ENCODE measurements at places on chromosomes 4 and X.

DNA sequence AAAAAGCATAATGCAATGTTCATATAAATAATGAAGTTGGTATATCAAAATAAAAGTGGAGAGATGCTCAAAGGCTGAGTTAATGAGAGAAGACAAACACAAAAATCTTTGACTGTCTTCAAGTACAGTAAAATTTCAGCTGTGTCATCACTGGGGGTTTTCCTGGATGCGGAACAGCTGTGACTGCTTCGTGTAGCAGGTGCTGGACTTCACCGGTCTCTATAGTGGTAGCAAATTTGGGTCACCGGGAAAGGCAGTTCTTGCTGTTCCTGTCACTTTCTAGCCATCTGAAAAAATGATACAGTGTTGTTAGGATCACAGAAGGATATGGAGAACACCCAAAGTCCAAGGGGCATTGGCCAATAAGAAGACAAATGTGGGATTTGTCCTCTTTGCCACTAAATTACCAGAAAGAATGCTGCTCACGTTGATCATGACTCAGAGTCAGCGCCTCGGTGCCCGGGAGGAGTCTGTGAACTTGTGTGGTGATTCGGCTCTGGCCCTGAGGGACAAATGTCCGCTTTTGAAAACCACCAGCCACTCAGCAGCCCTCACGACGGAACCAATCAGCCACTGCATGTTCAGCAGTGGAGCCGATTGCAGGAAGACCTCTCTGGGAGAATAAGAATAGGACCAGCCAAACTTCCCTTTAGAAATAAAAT lies 230.1 kb upstream of the FAT1 start:
- DNase-seq, result no peak

GRCh38 chrX:41014776-41015360 lies 70.4 kb upstream of the USP9X start:
- no peak for DNase-seq

GRCh38 chr4:76208005-76208765 lies 5.4 kb downstream of the SCARB2 start:
- peak; percentile 71 for DNase-seq

- no peak for DNase-seq
These were observed 37.7 kb downstream of the FRYL start for GRCh38 chr4:48742412-48742811.

GRCh38 chrX:96483647-96484160 lies 200.9 kb upstream of the DIAPH2 start:
- peak; percentile 22 for DNase-seq

DNA sequence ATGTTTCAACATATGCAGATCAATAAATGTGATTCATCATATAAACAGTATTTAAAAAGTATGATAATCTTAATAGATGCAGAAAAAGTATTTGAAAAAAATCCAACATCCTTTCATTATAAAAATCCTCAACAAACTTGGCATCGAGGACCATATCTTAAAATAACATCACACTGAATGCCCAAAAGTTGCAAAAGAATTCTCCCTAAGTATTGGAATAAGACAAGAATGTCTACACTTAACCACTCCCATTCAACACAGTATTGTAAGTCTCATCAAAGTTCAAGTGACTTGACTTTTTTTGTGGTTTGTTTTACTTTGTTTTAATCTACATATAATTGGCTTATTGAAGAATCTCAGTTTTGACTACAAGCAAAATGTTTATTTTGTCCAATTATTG lies 779.0 kb upstream of the SLIT2 start:
- no peak for DNase-seq

DNA sequence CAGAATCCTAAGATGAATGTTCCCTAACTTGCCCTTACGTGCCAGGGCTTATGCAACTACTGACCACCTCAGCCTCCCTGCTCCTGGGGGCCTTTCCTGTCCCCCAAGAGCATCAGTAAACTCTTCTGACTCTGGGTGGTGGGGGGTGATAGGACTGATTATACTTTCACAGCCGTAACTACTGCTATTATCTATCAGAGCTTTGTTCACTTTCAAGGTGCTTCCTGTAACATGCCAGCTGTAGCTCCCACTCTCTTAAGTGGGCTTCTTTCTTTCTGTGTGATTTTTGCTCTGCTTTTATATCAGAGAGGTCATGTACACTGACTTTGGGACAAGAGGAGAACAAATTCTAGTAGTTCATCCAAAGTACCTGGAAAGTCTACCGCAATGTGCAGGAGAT lies 25.3 kb downstream of the SPINK2 start:
- no peak for DNase-seq

- no peak for DNase-seq
These were observed 53.0 kb downstream of the COQ2 start for GRCh38 chr4:83231620-83232076.

DNA sequence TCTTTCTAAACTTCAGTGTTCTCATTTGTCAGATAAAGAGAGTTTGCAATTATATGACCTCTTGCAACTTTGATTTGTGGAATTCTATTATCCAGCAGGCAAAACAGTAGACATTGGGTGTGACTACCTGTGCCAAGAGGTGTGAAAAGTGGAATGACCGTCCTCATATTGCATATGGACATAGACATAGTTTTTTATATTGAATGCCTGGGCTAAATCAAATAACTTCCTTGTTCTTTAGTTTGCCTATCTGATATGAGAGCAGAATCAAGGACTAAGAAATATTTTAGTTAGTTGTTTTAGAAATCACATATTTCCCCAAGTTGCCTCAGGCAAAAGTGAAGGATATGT lies 117.7 kb upstream of the KLF8 start:
- no peak for DNase-seq

GRCh38 chr4:18914182-18914581 lies 892.6 kb upstream of the LCORL start:
- no peak for DNase-seq

DNA sequence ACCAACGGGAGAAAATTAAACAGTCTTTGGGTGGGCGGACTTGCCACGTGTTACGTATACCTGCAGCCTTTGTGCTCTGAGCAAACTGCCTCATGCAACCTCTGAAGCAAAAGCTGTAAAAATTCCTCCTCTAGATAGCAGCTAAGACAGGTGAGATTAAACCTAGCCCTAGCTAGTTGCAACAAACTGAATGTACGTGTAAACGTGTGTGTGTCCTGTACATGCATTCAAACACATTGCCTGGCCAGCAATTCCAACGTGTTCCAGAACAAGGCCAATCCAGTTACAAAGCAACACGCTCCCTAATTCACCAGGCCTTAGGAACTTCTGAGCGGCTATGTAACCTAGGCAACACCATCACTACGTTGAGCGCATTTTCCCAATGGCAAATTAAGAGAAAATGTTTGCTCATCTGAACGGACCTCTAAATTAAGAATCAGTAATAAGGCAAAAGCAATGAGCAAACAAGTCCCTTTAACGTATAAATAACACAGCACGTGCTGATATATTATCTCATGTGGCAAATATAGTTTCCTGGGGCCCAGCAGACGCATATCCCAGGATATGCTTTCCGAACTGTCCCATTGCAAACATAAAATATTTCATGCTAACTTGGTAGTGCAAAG lies 792 bp downstream of the PPID start:
- peak; percentile 77 for DNase-seq

DNA sequence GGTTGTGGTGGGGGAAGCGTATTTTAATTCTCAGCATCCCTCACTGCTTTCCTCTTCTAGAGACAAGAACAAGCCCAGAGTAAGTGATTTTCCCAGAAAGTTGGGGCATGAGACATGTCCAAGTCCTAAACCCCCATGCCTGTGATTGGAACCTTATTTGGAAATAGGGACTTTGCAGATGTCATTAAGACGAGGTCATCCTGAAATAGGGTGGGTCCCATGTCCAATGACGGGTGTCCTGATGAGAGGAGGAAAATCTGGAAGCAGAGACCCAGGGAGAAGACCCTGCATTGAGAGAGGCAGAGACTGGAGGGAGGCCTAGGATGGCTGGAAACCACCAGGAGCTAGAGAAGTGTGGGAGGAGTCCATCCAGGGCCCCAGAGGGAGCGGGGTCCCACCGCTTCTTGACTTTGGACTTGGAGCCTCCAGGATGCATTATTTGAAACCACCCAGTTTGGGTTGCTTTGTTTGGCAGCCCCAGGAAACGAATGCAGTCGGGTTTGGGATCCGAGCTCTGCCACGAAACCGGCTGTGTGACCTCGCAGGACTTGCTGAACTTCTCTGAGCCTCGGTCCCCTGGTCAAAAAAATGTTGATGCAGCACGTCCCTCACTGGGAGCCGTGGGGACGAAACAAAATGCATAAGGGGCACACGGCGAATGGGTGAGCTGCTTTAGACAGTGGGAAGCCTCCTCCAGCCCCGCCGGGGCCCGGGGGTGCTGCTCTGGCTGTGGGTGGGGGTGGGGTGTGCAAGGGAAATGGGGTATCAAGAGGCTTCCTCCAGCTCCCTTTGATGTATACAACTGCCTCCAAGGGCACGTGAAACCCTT lies 113.9 kb downstream of the CPZ start:
- no peak for DNase-seq

GRCh38 chr4:121881158-121881557 lies 10.9 kb upstream of the BBS7 start:
- DNase-seq, result no peak

- DNase-seq, result no peak
These were observed 32.2 kb downstream of the GPAT3 start for GRCh38 chr4:83568062-83568461.

- no peak for DNase-seq
These were observed 591.0 kb downstream of the ANKRD50 start for GRCh38 chr4:124121461-124121971.

GRCh38 chr4:85514783-85515182 lies 39.8 kb downstream of the ARHGAP24 start:
- DNase-seq, result no peak

DNA sequence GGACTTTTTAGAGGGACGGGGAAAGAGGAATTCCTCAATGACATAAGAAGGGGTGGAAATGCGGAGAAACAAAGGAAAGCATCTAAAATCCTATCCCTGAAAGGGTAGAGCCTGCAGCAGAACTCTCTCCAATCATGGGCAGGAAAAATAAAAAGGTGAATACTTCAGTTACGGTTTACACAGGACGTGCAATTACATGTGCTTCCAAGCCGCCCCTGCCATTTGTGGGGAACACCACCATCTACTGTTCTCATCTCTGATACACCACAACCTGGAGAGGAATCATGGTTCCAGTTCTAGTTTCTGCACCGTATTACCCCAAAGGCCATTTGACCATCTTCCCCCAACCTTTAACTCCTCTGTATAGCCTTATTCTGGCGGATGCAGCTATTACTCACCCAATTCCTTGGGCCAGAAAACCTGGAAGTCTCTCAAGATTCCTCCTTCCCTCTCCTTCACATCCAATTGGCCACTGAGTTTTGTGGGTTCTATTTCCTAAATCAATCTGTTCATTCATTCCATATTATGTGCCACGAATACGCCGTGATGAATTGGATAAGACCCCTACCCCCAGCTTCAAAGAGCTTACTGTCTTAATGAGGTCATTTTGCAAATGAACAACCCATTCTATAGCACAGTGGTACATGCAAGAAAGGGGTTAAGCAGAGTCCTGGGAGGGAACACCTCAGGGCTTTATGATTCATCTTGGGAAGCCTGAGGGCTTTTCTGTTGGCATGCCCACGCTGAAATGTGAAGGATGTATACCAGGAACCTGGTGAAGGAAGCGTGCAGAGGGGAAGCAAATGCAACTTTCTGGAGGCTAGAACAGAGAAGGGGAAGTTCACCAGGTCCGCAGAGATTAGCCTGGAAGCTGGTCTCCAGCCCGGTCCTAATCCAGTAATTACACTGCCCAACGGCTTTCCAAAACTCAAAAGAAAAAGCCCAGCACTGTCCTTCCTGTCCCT lies 1.4 kb upstream of the MSL3 start:
- no peak for DNase-seq

DNA sequence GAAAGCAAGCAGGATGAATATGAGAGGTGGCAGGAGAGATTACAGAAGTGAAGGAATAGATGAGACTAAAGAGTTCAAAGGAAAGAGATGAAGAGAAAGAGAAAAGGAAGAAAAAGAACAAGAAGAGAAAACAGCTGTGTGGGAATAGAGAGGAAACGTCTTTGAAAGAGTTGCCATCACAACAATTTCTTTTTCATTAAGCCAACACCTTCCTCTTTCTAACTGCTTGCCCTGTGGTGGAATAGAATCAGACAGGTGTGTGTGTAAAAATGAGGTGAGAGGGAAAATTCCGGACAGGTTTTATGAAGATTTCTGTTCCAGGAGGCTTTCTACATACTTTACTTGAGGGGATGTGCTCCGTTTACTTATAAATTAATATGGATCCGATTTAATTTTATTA lies 28.8 kb downstream of the DTHD1 start:
- DNase-seq, result no peak

- no peak for DNase-seq
These were observed 105.0 kb downstream of the TBL1X start for GRCh38 chrX:9569876-9570301.

GRCh38 chr4:83171436-83172039 lies 57.0 kb upstream of the PLAC8 start:
- DNase-seq, result no peak

DNA sequence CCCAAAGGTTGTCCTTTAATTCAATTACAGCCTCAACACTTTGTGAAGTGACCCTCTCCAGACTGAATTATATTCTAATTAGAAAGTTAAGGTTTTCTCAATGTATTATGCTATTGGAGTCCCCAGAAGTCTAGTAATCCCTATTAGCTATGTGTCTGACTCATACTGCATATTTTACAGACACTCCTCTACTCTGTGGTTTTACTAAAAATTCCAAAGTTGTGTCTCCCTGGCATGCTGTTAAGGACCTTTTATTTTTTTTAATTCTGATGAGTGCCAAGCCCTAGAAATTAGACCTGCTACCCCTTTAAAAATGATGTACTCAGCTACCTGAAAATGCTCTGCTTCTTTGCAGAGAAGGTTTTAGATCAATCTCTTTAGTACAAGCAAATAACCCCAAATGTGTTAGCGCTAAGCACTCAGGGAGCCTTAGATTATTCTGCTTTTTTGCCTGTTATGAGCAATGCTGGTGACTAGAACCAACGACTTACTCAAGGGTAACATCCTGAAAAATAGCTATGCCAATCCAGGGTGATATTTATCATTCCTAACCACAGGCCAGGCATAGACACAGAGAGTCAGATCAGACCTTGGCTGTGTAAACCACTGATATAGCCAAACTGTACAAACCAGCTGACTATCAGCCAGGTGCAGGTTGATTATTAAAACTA lies 26.1 kb upstream of the CXCL13 start:
- peak; percentile 4 for DNase-seq

- DNase-seq, result no peak
These were observed 437.7 kb upstream of the FRG1 start for GRCh38 chr4:189502841-189503435.

DNA sequence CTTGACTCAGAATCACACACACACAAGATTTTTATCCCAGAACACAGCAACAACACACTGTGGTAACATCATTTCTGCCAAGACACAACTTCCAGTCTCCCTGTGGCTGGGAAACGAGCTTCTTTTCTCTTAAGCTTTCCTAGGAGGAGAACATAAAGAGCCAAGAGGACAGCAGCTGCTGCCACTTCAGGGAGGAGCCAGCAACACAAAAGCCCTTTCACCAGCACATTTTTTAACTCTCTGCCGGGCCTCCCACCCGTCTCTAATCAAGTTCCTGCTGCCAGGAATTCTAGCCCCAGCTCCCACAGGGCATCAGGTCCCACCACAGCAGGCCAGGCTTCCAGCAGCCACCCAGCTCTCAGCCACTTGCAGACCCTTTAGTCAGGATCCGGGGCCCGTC lies 22.4 kb downstream of the FAT1 start:
- no peak for DNase-seq
